Endothelial cell of umbilical vein (primary cell): ENCODE measurements at places on chromosomes 4 and X. TPM values are rescaled to one million over a fixed set of nuclear protein-coding genes. Genes with fewer than 3 reads are reported as not detected.
A peak's percentile ranks its signal among the peaks of the same experiment; 100 is the strongest.

ADH6 gene
- not detected in 2 replicates for total RNA-seq

MAGEC3 gene
- not detected in 2 replicates for total RNA-seq

USP11 gene
- total RNA-seq = 34.7 and 36.4 TPM in 2 replicates

GABRG1 gene
- not detected in 2 replicates for total RNA-seq

GRCh38 chrX:100316987-100317386 lies 93.1 kb downstream of the PCDH19 start:
- no peak for DNase-seq

DNA sequence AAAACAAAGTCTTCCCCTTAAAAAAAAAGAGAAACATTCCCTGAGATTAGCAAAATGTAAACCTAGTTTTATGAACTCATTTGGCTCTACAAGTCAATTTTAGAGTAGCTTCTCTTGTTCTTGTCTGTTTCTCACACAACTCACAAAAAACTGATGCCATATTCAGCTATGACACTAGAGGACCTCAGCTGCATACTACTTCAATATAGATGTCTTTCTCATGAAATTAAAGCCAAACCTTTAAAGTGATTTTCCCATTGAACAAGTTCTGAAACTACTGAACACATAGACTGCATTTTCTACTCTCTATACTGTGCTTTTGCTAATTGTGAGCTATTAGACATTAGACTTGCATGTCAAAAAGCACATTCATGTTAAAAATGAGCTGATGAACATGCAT lies 49.8 kb downstream of the TBCK start:
- peak; percentile 72 for DNase-seq

- no peak for DNase-seq
Measured at GRCh38 chr4:16687011-16687410, 211.4 kb downstream of the LDB2 start.

GRCh38 chr4:54487491-54487890 lies 170.3 kb upstream of the KIT start:
- no peak for DNase-seq

DNA sequence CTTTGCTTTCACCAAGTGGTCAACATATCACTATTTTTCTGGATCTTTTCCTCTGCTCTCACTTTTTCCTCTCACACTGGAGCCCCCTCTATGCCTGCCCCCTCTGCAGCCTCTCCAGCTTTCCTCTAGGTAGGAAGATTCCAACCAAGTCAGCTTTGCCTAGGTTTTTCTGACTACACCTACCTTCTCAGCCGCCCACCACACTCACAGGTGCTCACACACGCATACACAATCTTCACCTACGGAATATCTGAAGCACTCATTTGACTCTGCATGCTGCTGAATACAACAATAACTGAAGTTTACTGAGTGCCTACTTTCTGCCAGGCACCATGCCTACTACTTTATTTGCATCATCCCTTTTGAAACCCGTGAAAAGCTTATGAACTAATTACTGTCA lies 328.0 kb downstream of the PPP3CA start:
- DNase-seq = no peak

DNA sequence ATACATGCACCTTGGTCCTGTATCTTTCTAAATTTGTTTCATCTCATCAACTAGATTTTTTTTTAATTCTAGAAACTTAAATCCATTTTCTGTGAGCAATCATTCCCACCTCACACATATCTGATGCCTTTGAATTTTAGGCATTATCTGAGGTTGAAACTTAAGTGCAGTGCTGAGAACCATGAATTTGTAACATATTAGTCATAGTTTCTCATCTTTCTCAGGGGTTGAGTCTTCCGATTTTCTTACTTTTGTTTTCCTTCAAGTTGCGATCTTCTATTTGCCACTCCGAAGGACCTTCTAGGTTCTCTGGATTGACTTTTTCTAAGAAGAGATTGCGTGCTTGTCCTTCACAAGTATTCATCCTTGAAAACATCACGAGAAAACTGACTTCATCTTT lies 3.7 kb upstream of the NR0B1 start:
- no peak for DNase-seq
